ENCODE measurements at places on chromosomes 13 and 19. TPM values are rescaled to one million over a fixed set of nuclear protein-coding genes. Genes with fewer than 3 reads are reported as not detected.

Gene ATP4B
- total RNA-seq = not detected

Gene OCEL1
- 10.6 TPM for total RNA-seq

Gene B3GLCT
- 22.3 TPM for total RNA-seq

Gene EHD2
- total RNA-seq = 35.9 TPM

Gene DPF1
- 10.5 TPM for total RNA-seq

Gene C19orf73
- 4.3 TPM for total RNA-seq

Gene PINLYP
- total RNA-seq = not detected

Gene CCL25
- not detected for total RNA-seq

DNA sequence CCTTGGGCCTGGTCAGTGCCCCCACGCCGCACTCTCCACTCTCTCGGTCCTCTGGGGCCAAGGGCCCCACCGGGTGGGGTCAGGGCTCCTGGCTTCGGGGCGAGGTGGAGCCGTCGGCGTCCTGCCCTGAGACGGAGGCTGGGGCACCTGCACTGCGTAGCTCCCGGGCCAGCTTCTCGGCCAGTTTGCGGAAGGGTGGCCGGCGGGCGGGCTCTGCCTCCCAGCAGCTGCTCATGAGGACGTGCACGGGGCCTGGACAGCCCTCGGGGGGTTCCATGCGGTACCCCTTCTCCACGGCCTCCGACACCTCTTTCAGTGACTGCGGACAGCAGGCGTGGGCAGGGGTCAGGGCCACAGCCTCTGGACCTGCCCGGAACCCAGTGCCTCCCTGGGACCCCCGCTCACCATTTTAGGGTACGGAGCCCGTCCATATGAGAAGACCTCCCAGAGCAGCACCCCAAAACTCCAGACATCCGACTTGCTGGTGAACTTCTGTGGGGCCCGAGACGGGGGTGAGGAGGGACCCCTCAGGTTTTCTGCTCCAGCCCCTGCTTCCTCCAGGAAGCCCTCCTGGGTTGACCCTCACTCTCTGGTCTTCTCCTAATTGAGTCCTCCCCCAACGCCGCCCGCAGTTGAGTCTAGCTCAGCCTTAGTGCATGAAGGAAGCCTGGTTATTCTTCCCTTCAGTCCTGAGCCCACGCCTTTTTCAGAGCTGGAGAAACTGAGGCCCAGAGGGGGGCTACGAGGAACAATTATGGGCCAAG is 6.3 kb upstream of the RAX2 start:
- no peaks in the 10 kb centered on the region for H3K36me3 ChIP-seq
- H3K4me1 ChIP-seq = no peaks in the 10 kb centered on the region
- H3K27me3 ChIP-seq = no peaks in the 10 kb centered on the region
- no peak overlapping the region for H3K4me3 ChIP-seq

DNA sequence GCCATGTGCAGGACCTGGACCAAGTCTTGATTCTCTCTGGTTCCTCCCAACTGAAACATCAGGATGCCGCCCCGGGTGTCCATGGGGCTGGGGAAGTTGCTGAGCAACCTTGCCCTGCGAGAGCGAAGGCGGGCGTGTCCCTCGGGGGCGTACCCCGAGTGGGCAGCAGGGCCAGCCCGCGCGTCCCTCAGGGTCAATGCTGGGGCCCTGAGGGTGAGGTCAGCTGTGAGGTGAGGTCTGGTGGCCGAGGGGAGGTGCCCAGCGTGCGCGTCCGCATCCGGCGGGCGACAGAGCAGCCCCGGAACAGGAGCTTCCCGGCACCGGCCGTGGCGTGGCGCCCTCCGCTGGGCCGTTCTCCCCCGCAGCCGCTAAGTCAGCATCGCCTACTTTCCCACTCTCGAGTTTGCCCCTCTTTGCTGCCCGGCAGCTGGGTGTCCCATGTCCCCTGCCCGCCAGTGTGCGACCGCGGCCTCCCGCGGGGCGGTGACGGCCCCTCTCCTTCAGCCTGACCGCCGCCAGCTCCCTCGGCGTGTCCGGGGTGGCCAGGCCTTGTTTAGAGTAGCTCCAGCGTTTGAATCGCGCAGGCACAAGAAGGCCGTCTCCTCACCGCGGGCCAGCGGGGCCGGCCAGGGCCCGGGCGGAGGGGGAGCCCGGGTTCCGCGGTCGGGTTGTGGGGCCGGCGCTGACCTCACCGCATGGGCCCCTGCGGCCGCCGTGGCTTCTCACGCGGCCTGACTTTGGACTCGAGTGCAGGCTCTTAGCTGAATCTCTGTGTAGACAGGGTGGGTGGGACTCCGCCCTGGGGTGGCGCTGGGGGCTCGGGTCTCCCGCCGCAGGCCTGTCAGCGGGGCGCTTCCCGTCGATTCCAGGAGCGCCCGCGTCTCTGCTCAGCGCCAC is 33.0 kb downstream of the GJA3 start:
- peak overlapping the region; percentile 48 for H3K27ac ChIP-seq
- H3K27me3 ChIP-seq = no peaks in the 10 kb centered on the region
- H3K4me1 ChIP-seq = peaks cover 12% of the 10 kb centered on the region

GRCh38 chr13:97120346-97120745 is 101.8 kb upstream of the MBNL2 start:
- no peak for DNase-seq
- no peaks in the 10 kb centered on the region for H3K36me3 ChIP-seq
- H3K27me3 ChIP-seq = no peaks in the 10 kb centered on the region
- no peak overlapping the region for H3K27ac ChIP-seq
- no peak overlapping the region for H3K4me3 ChIP-seq

GRCh38 chr13:73428706-73429105 is 369.9 kb downstream of the KLF5 start:
- 0 out of 2 replicates have a peak, but pooled peaks cover 7% of the 10 kb centered on the region for H3K4me1 ChIP-seq
- no peak overlapping the region for H3K27ac ChIP-seq
- H3K27me3 ChIP-seq = no peaks in the 10 kb centered on the region
- no peak overlapping the region for H3K4me3 ChIP-seq
- H3K36me3 ChIP-seq = no peaks in the 10 kb centered on the region

GRCh38 chr19:34459614-34460013 is 21.9 kb upstream of the WTIP start:
- H3K27ac ChIP-seq = no peak overlapping the region
- H3K4me1 ChIP-seq = 0 out of 2 replicates have a peak, but pooled peaks cover 2% of the 10 kb centered on the region
- no peak overlapping the region for H3K4me3 ChIP-seq
- peaks cover 89% of the 10 kb centered on the region for H3K36me3 ChIP-seq
- no peaks in the 10 kb centered on the region for H3K27me3 ChIP-seq

GRCh38 chr19:55253842-55254624 is 4.8 kb downstream of the PPP6R1 start:
- no peak overlapping the region for H3K27ac ChIP-seq
- H3K4me1 ChIP-seq = peaks cover 11% of the 10 kb centered on the region
- no peak for DNase-seq
- H3K27me3 ChIP-seq = no peaks in the 10 kb centered on the region

GRCh38 chr19:2600914-2601870 is 101.3 kb downstream of the GNG7 start:
- H3K4me3 ChIP-seq = no peak overlapping the region
- no peaks in the 10 kb centered on the region for H3K36me3 ChIP-seq
- H3K27me3 ChIP-seq = no peaks in the 10 kb centered on the region
- no peak overlapping the region for H3K27ac ChIP-seq
- H3K4me1 ChIP-seq = peaks cover 31% of the 10 kb centered on the region

- no peaks in the 10 kb centered on the region for H3K36me3 ChIP-seq
- peaks cover 20% of the 10 kb centered on the region for H3K4me1 ChIP-seq
- H3K4me3 ChIP-seq = no peak overlapping the region
- DNase-seq = peak; percentile 73
These were observed 41.4 kb upstream of the SERP2 start for GRCh38 chr13:44331912-44332851.

GRCh38 chr19:10113592-10113963 is 2.1 kb downstream of the P2RY11 start:
- no peak overlapping the region for H3K4me3 ChIP-seq
- no peaks in the 10 kb centered on the region for H3K27me3 ChIP-seq
- H3K27ac ChIP-seq = no peak overlapping the region
- no peak for DNase-seq

DNA sequence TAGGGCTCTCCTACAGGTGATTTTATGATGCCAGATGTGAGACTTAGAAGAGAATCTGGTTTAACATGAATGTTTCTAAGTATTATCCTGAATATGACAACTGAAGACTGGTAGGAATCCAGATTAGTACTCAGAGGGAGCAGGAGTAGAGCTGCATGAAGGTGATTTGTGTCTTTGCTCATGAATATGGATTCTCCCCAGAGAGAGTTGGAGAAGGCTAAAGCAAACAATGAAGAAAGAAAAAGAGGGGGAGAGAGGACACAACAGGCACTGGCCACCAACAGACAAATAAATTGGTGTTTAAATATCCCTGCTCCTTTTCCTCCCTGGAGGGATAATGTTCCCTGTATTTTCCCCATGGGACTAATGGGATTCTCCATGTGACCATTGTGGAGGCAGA is 427.0 kb upstream of the KLF12 start:
- no peaks in the 10 kb centered on the region for H3K4me1 ChIP-seq
- no peak for DNase-seq
- no peak overlapping the region for H3K4me3 ChIP-seq
- H3K36me3 ChIP-seq = no peaks in the 10 kb centered on the region
- H3K27ac ChIP-seq = no peak overlapping the region

- H3K4me3 ChIP-seq = no peak overlapping the region
- H3K27ac ChIP-seq = no peak overlapping the region
- DNase-seq = no peak
These were observed 22.2 kb downstream of the CNFN start for GRCh38 chr19:42367929-42368328.

DNA sequence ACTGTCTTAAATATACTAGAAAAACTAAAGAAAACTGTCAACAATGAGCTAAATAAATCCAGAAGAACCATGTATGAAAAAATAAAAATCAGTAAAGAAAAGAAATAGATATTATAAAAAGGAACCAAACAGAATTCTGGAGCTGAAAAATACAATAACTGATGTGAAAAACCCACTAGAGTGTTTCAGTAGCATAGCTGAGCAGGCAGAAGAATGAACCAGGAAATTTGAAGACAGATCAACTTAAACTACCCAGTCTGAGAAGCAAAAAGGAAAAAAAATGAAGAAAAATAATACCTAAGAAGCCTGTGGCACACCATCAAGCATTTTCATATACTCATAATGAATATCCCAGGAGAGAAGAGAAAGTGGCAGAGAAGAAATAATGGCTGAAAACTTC is 240.1 kb upstream of the RXFP2 start:
- no peak overlapping the region for H3K27ac ChIP-seq
- no peak for DNase-seq
- no peak overlapping the region for H3K4me3 ChIP-seq
- H3K36me3 ChIP-seq = no peaks in the 10 kb centered on the region
- H3K27me3 ChIP-seq = no peaks in the 10 kb centered on the region

GRCh38 chr13:98032168-98032567 is 78.7 kb downstream of the IPO5 start:
- no peak overlapping the region for H3K27ac ChIP-seq
- no peaks in the 10 kb centered on the region for H3K27me3 ChIP-seq
- H3K4me3 ChIP-seq = no peak overlapping the region
- no peak for DNase-seq
- H3K36me3 ChIP-seq = no peaks in the 10 kb centered on the region
- no peaks in the 10 kb centered on the region for H3K4me1 ChIP-seq

DNA sequence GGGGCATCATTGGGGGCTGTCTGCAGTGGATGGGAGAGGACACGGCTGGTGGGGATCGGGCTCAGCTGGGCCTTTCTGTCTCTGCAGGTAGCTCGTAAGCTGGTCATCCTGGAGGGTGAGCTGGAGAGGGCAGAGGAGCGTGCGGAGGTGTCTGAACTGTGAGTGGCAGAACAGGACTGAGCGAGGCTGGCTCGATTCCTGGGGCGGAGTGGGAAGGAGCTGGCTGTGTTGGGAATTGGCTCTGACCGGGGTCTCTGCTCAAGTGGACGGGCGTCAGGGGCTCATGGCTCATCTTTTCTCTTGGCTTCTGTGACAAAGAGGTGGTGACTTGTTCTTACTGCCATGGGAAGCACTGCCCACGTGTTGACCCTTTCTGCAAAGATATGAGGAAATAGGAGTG is 11.6 kb downstream of the TPM4 start:
- no peak overlapping the region for H3K4me3 ChIP-seq
- H3K36me3 ChIP-seq = peaks cover 100% of the 10 kb centered on the region
- no peak for DNase-seq
- H3K27ac ChIP-seq = no peak overlapping the region
- no peaks in the 10 kb centered on the region for H3K4me1 ChIP-seq

DNA sequence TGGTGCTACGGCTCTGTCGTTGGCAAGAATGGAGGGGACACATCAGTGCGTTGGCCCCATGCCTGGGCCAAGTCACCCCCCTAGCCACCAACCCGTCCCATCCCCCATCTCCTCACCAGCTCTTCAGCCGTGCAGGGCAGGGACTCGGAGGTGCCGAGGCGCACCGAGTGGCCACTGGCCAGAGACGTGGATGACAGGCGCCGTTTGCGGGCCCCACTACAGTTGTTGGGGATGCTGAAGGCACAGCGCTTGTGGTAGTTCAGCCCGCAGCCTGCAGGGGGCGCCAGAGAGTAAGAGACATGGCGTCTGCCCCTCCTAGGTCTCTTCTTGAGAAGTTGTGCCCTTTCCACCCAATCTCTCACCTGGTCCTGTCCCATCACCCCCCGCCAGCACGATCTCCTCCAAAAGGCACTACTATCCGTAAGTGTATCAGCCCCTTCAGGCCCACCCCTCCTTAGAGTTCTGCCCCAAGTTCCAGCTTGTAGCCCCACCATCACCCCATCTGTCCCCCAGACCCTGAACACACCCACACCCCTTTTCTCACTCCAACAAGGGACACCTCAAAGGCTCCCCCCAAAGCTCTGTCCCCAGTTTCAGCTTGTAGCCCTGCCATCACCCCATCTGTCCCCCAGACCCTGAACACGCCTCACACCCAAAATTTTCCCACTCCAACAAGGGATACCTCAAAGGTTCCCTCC is 12.4 kb downstream of the PRKD2 start:
- peaks cover 57% of the 10 kb centered on the region for H3K36me3 ChIP-seq
- no peak overlapping the region for H3K4me3 ChIP-seq
- H3K27ac ChIP-seq = no peak overlapping the region
- no peak for DNase-seq
- no peaks in the 10 kb centered on the region for H3K27me3 ChIP-seq

DNA sequence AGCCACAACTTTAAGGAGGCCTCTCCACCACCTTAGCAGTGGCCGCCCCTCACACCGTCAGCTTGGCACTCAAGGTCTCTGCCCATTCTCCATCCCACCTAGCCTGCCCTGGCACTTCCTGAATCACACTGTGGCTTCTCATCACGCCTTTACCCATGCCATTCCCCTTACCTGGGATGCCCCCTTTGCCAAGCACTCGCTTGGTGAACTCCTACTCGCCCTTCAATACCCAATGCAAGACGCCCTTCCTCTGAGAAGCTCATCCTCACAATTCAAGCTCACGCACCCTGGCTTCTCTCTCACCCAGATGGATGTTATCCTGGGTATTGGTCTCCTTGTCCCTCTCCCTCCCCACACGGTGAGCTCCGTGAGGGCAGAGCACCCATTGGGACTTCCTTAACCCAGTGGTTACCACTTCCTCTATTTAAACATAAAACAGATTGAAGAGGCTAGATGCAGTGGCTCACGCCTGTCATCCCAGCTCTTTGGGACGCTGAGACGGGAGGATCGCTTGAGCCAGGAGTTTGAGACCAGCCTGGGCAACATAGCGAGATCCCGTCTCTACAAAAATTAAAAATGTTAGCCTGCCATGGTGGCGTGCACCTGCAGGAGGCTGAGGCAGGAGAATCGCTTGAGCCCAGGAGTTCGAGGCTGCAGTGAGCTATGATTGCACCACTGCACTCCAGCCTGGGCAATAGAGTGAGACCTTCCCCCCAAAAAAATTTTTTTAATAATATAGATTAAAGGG is 12.6 kb upstream of the SHD start:
- H3K27me3 ChIP-seq = no peaks in the 10 kb centered on the region
- no peak overlapping the region for H3K27ac ChIP-seq
- H3K36me3 ChIP-seq = peaks cover 31% of the 10 kb centered on the region
- DNase-seq = no peak

GRCh38 chr19:1354970-1355567 is 28.6 kb upstream of the NDUFS7 start:
- peak overlapping the region; percentile 92 for H3K4me3 ChIP-seq
- H3K4me1 ChIP-seq = peaks cover 17% of the 10 kb centered on the region
- no peaks in the 10 kb centered on the region for H3K27me3 ChIP-seq
- DNase-seq = no peak

Data from SJSA1 (cell line).